C1 segment of cervical spinal cord (tissue), 14 donors: ENCODE measurements at places on chromosomes 12 and 14.

DNA sequence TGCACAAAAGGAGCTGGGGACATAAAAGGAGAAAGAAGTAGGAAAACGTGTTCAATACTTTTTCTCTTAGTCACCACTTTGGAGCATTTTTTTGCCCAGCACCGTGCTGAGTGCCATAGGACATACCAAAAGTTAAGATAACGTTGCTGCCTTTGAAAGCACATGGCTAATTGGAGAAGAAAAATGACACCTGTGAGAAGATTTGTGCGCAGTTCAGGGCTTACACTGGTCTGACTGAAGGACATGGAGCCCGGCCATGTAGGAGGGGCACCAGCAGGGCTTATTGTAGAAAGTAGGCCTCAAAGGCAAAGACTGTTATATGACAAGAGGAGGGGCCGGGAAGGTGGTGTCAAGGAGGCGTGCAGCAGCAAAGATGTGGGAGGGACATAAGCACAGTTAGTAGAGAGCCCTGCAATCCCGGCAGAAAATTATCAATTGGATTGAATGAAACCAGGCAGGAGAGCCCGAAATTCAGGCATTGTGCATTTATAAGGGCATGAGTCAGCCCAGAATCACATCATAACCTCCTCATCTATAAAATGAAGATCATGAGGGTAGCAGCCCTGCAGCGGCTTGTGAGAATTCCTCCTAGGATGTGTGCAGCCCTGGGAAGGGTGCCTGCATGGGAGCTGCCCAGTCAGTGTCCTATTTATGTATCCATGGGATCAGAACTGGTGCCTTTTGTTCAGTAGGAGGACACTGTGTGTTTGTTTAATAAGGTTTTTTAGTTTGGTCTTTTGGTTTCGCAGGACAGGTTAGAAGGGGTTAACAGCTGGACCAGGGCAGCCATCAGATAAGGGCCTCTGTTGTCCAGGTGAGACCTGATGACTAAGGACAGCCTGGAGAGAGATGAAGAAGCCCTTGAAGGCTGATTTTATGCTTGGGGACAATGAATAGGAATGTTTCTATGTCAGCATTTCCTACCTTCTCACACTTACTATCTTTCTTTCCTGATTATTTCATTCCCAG is 122.4 kb downstream of the GPR135 start:
- no peak for DNase-seq

- DNase-seq, result no peak
These were observed 6.2 kb upstream of the GPX2 start for GRCh38 chr14:64948612-64949210.

- no peak for DNase-seq
These were observed 130.4 kb downstream of the GRIP1 start for GRCh38 chr12:66548338-66549049.

- no peak for DNase-seq
These were observed 401.0 kb downstream of the BTG1 start for GRCh38 chr12:91744597-91744996.

- no peak for DNase-seq
These were observed 144.5 kb downstream of the TGFB3 start for GRCh38 chr14:75837151-75837787.

GRCh38 chr14:36295642-36296627 is 24.5 kb downstream of the MBIP start:
- no peak for DNase-seq

DNA sequence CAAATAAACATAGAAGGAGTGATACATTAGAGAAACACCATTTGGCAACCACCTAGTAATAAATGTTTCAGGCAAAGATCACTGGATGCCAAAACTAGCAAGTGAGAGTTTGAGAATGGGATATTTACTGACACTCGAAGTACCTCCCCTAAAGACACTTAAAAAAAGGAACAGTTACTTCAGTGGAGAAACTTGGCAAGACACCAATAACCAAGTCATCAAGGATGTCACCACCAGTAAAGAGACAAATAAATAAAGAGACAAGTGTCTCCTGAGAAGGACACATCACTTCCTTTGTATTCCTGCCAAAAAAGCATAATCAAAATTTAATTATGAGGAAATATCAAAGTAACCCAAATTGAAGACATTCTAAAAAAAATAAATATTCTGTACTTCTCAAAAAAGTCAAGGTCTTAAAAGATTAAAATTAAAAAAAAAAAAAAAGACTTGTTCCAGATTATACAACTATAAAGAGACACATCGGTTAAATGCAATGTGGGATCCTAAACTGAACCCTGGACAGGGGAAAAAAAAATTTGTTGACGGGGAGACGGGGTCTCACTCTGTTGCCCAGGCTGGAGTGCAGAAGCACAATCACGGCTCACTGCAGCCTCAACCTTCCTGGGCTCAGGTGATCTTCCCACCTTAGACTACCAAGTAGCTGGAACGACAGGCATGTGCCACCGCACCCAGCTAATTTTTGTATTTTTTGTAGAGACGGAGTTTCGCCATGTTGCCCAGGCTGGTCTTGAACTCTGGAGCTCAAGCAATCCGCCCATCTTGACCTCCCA is 26.4 kb downstream of the TM7SF3 start:
- DNase-seq, result no peak

- DNase-seq, result peak; percentile 11
These were observed 11.3 kb upstream of the SCFD1 start for GRCh38 chr14:30610787-30611343.

GRCh38 chr12:241266-241665 is 21.4 kb downstream of the SLC6A13 start:
- no peak for DNase-seq

- DNase-seq, result no peak
These were observed 416.5 kb downstream of the VRK1 start for GRCh38 chr14:97213720-97214119.

DNA sequence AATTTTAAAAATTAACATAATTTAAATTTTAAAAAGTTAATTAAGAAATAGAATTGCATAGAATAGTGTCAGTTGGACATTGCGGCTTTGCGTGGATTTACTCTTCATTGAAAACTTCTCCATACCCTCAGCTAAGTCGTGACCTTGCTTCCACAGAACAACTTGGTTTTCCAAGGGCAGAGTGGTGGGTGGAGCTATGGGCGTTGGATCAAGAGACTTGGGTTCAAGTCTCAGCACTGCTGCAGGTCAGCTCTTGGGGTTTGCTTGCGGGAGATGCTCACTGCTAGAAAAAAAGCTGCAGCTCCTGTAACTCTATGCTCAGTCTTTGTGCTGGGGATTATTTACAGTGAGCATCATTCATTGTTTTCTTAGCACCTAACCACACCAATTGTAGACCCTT is 133.7 kb downstream of the PRIMA1 start:
- DNase-seq, result no peak

DNA sequence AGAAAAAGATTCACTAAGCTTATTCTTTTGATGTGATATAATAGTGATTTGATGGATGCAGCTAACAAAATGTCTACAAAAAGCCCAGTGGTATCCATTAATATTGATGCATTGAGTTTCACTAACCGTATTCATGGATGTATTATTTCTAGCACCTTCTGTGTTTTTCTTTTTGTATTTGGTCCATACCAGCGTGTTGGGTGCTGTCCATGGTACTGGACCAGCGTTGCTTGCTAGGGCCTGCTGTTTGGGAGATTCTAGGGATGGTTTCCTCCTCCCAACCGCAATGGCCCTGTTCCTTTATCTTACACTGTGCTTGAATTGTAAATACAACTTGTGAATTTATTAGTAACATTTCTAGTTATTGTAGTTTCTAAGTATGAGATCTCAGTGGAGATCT is 31.7 kb downstream of the ANO4 start:
- no peak for DNase-seq

DNA sequence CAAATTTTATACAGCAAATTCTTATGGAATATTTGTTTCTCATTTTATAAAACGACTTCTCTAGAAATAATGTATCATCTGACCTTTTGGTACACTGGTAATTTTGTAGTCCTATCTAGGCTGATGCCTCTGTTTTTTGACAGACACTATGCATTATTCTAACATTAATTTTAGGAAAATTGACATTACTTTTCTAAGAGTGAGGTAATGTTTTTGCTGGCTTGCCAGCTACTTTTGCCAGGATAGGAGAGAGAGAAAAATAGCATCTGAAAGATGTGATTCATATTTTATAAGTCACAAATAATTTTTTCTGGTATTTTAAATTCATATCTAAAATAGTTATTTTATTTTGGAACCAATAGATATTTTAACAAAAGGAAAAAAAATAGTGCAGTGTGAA is 153.5 kb downstream of the CCDC91 start:
- no peak for DNase-seq

DNA sequence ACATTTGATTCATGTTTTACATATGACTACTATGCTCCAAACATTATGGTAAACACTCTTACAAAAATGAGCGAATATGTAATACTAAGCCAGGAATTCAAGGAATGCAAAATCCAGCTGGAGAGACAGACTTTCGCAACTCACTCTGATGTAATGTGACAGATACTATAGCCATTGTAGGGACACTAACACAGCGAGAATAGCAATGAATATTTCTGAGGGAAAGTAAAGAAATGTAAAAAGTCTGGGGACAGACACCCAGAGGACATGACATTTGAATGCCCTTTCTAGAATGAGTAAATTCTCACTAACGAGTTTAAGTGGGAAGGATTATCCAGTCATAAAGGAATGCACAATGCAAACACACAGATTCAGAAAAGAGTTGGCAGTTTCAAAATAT is 121.9 kb downstream of the PIK3C2G start:
- no peak for DNase-seq

GRCh38 chr14:49966304-49966809 is 73.5 kb downstream of the ARF6 start:
- no peak for DNase-seq

- no peak for DNase-seq
These were observed 21.4 kb upstream of the CKAP4 start for GRCh38 chr12:106269150-106269771.

GRCh38 chr12:13386323-13387039 is 190.0 kb downstream of the EMP1 start:
- no peak for DNase-seq

DNA sequence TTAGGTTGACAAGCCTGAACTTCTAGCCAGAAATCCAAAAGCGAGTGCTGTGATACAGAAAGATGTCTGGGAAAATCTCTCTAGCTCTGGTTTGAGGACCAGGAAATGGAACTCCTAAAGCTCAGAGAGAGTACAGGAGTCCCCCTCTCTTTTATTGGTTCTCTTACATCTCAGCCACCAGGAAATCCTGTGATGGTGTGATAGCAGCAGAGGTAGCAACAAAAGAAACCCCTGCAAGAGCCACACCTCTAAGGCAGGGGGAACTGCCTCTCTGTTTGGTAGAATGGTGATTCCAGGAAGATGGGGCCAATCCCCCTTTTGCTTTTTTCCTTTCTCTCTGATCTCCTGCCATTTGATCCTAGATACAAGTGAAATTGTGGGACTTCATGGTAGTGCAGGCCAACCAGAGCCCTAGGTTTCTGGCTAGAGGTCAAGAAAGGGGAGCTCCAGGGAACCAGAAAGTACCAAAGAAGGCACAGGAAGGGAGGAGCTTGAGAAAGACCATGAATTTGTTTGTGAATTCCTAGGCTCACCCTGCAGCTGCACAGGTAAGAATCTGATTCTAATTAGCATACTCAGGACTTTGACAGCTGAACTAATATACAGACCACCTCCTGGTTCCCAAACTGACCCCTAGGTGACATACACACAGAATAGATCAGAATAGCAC is 88.5 kb downstream of the PAPLN start:
- DNase-seq, result no peak

GRCh38 chr12:2959505-2960389 is 550 bp downstream of the TEAD4 start:
- no peak for DNase-seq

DNA sequence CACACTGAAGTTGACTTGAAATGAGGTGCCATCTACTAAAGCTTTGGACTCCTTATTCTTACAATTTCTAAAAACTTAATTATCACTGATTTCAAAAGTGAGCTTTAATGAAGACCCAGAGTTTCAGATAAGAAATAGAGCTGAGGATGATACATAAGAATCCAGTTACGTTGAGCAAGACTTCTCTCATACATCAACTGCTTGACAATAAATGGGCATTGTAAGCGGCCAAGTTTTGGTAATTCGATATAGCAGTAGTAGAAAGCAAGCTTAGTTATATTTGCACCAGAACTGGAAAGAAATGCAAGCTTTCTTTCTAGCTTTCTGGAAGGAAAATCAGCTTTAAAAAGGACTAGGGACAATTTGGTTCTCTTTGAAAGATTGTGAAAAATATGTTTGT is 1359.6 kb downstream of the FSCB start:
- no peak for DNase-seq

GRCh38 chr12:140162-140561 is 73.6 kb downstream of the IQSEC3 start:
- no peak for DNase-seq

GRCh38 chr12:95723693-95724384 is 66.7 kb downstream of the NTN4 start:
- DNase-seq, result no peak

GRCh38 chr12:64293654-64294364 is 71.7 kb upstream of the KICS2 start:
- DNase-seq, result no peak

GRCh38 chr14:54350203-54350602 is 46.6 kb upstream of the CDKN3 start:
- no peak for DNase-seq

DNA sequence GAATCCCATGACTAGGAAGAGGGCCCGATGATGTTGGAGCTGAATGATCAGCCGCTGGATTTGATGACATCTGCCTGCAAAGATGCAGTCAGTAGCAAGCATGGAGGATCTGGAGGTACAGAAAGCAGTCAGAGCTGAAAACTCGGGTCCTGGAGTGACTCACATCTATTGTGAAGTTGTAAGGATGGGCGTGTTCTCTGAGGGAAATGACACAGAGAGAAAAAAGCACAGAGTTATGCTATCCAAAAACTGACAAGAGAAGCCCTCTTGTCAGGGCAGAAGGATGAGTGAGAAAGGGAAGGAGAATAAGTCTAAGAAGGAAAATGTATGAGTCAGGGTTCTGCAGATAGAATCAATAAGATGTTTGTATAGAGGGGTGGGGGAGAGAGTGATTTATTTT is 380.4 kb upstream of the CCDC196 start:
- DNase-seq, result no peak

DNA sequence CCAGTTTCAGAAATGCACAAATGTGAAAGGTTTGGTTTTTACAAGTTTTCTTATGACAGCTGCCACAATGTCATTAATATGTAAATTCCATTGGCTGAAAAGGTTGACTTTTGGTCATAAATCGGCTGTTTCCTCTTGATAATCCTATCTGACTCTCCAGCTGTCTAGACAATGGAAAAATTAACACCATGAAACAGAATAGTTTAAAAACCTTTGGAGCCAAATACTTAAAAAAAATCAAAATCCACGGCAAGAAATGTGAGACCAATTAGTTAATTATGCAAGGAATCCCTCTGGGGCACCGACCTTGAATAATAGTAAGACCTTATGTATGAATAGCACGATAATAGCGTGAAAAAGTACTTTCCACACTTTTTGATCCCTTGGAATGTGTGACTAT is 138.0 kb downstream of the ZNF664 start:
- DNase-seq, result no peak

- DNase-seq, result no peak
These were observed 36.7 kb upstream of the BEGAIN start for GRCh38 chr14:100623961-100624360.

GRCh38 chr12:86666316-86666715 is 410.1 kb upstream of the MGAT4C start:
- DNase-seq, result no peak
